ENCODE measurements at places on chromosomes 13 and 19.

- no peak for DNase-seq
Observed at GRCh38 chr13:37047032-37047431, 12.5 kb downstream of the SUPT20H start.

DNA sequence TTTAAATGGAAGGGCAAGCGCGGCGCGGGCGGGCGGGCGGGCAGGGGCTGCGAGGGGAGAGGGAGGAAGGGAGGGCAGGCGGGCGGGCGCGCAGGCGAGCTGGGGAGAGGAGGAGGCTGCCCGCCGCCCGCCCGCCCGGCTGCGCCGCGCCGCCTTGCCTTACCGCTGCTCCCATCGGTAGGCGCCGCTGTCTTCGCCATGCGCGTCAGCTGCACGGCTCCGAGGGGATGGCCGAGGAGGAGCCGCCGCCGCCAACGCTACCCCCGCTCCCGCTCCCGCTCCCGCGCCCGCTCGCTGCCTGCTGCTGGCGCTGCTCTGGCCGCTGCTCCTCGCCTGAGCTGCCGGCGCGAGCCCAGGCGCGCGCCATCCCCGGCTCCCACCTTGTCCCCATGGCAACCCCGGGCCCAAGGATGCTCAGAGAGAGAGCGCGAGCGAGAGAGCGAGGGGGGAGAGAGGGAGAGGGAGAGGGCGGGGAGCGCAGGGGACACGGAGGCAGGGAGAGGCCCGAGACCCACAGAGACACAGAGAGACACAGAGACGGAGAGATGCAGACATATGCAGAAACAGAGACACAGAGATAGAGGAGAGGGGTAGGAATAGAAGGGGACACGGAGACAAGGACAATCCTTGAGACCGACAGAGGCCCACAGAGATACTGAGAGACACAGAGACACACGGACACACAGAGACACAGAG lies 40.3 kb downstream of the DEDD2 start:
- peak; percentile 95 for DNase-seq

- DNase-seq = no peak
Observed at GRCh38 chr19:17404621-17405249, 695 bp downstream of the BST2 start.

- no peak for DNase-seq
Observed at GRCh38 chr19:15618321-15618720, 3.3 kb downstream of the CYP4F8 start.

- no peak for DNase-seq
Observed at GRCh38 chr19:33368074-33368864, 5.2 kb upstream of the CEBPG start.

DNA sequence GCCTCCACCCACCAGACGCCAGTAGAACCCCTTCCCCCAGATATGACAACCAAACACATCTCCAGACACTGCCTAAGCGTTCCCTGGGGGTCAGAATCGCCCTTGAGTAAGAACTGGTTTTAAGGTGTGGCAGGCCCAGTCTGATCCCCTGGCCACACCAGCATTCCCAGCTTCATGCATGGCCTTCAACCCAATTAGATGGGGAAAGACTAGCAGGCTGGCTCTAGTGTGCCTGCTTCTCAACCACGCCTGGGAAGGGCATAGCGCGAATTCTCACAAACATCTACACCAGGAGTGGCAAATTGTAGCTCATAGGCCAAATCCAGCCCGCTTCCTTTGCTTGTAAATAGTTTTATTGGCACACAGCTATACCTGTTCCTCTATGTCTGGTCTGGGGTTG lies 13.6 kb downstream of the HAUS8 start:
- no peak for DNase-seq

GRCh38 chr19:51064534-51065220 lies at the start of gene KLK13:
TSS of gene KLK13 (minus strand) at chr19:51065092. CDS start at chr19:51065067, 25 bp downstream.
- no peak for DNase-seq

DNA sequence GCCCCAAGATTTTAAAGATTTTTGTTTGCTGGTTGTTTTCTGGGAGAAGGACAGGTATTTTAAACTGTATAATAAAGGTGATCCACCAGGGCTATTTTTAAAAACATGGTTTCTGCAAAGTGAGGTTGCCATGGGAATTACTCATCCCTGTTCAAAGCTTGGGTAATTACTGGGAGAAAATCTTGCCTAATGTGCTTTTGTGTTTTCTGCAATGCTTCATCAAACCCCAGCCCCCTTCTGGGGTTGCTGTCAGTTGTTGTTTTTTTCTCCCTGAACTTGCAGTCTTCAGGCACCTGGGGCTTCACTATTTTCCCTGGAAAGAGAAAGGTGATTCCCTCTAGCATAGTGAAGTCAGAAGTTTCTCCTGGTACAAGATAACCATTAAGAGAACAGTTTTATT lies 277.2 kb downstream of the NALCN start:
- DNase-seq = no peak

- no peak for DNase-seq
Observed at GRCh38 chr19:42201489-42202289, 15.8 kb downstream of the DEDD2 start.

- DNase-seq = no peak
Observed at GRCh38 chr19:28422046-28422445, 790.9 kb downstream of the UQCRFS1 start.

- DNase-seq = no peak
Observed at GRCh38 chr13:58876473-58876872, 1244.9 kb downstream of the PCDH17 start.

DNA sequence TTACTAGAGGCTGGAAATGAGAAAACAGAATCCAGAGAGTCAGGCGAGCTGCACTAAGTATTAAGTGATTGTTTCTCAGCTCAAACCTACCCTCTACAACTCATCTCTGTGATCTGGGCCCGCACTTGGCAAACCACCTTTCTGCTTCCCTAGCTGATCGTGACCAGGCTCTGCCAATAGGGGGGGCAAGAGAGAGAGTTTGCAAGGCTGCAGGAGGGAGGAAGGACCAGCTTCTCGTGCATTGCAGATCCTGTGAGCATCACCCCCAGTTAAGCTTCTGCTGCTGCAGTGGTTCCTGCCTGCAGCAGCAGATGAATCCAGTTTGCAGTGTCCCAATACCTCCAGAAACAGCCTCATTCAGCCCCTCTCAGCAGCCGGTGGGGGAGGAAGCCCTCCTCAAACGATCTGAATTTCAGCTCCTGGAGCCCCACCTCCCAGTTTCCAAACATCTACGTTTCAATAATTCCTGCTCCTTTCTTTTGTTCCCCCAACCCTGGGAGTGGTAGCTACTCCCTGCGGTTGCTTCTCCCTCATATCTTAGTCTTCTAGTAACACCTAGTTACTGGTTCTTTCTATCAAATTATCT lies 20.0 kb downstream of the XRCC1 start:
- DNase-seq = no peak

DNA sequence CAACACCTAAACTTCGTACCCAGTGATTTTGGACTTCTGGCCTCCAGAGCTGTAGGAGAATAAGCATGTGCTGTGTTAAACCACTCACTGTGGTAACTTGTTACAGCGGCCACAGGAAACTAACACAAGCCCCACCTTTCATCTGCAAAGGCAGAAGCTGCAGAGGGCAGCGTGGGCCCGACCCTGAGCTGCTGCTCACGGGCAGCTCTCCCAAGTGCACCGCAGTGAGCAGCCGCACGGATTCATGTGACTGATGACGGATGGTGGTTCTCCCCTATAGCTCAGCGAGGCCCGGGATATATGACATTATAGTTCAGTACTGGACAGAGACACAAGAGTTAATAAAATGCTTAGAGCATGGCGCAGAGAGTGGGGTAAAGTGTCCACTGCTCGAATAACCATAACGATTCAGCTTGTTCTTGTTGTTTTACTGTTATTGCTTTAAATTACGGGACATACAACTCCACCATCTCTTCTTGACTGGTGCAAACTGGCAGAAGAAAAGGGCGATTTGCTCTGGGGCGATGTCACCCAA lies 21.9 kb downstream of the VRK3 start:
- DNase-seq = no peak

DNA sequence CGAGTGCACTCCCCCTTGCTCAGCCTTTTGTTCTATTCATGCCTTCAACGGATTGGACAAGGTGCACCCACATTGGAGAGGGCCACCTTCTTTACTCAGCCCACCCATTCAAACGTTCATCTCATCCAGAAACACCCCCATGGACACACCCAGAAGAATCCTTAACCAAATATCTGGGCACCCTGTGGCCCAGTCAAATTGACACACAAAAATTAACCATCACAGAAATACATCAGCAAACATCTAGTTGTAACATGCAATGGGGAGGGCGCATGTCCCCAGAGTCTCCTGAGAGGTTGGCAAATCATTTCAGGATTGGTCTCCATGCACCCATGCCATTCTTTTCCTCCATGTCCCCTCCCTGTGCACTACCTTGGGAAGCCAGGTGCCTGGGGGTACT lies 167.1 kb downstream of the ZNF536 start:
- DNase-seq = no peak

DNA sequence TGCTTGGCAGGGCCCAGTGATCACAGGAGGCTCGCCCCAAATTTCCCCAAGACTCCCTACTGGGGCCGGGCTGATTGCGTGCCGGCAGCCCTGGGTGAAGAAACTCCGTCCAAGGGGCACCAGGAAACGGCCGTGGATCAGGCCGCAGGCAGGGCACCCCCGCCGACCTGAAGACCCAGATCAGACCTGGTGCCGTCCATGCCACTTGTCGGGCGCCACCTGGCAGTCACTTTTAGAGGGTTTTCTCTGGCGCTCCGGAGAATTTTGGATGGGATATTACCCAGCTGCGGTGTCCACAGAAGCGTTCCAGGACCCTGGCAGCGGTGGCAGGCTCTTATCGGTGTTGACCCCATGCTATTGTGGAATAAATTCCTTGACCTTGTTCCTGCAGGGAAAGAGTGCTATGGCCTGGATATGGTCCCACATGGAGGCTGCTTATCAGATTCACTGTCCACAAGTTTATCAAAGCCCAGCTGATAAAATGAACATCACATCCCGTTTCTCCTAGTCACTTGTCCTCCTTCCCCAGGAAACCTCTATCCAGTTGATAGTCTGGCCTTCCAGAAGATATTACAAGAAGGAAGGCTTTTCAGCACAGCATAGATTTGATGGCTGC lies 38.2 kb downstream of the IGFL2 start:
- no peak for DNase-seq
